ENCODE measurements at places on chromosomes 1 and 21. TPM values are rescaled to one million over a fixed set of nuclear protein-coding genes. Genes with fewer than 3 reads are reported as not detected.

IRF2BP2 gene
- total RNA-seq, result 156 TPM

DNA sequence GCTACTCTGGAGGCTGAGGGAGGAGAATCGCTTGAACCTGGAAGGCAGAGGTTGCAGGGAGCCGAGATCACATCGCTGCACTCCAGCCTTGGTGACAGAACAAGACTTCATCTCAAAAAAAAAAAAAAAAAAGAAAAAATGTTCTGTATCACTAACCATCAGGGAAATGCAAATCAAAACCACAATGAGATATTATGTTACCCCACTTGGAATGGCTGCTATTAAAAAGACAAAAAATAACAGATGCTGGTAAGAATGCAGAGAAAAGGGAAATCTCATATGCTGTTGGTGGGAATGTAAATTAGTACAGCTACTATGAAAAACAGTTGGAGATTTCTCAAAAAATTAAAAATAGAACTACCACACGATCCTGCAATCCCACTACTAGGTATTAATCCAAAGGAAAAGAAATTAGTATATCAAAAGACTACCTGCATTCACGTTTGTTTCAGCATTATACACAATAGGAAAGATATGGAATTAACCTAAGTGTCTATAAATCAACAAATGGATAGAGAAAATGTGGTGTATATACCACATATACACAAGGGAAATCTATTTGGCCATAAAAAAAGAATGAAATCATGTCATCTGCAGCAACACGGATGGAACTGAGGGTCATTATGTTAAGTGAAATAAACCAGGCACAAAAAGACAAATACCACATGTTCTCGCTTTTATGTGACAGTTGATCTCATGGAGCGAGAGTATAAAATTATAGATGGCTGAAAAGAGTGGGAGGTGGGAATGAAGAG, 62.6 kb downstream of the ABL2 start:
- DNase-seq, result no peak

- DNase-seq, result no peak
These were observed 57.7 kb downstream of the SELENOF start for GRCh38 chr1:86856196-86856595.

GRCh38 chr1:14732728-14733047, 134.2 kb downstream of the KAZN start:
- DNase-seq, result no peak

CLCA1 gene
- total RNA-seq, result 1,288 TPM

- DNase-seq, result no peak
These were observed 8.3 kb downstream of the AHDC1 start for GRCh38 chr1:27595597-27595996.

GRCh38 chr1:36369061-36369861, 16.5 kb downstream of the STK40 start:
- DNase-seq, result peak; percentile 72

DNA sequence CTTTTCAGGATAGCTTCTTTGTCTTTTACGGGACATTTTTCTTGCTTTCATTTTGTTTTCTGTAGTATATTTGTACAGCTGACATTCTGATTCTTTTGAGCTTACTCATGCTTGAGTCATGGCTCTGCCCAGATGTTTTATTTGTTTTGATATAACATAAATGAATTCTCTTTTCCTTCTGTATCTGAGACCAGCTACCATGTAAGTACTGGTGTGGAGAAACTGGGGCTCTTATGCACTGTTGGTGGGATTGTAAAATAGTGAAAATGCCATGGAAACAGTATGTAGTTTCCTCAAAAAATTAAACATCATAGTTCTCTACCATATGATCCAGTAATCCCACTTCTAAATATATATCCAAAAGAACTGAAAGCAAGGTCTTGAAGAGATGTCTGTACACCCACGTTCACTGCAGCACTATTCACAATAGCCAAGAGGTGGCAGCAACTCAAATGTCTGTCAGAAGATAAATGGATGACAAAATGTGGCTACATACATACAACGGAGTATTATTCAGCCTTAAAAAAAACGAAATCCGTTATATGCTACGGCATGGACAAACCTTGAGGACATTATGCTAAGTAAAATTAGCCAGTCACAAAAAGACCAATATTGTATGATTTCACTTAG, 61.4 kb downstream of the EIF2B3 start:
- no peak for DNase-seq

MATN1 gene
- 0.22 TPM for total RNA-seq

- no peak for DNase-seq
These were observed 167.9 kb upstream of the ZC3H12A start for GRCh38 chr1:37306461-37306860.

- DNase-seq, result no peak
These were observed 46.1 kb upstream of the ARHGAP29 start for GRCh38 chr1:94283462-94283861.

SPRR1B gene
- not detected for total RNA-seq

DNA sequence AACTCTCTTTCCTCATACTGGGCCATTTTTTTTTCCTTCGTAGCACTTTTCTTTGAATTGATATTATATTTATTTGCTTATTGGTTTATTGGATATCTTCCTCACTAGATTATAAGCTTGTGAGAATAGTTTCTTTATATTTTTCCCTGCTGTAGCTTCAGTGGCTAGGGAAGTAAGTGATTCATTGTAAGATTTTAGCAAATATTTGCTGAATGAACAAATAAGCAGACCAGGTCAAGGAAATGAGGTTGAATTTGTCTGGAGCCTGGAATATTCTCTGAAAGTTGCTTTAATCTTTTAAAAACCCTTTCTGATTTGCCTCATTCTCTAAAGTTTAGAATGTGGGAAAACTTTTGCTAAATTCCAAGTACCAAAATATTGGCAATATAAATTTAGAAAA, 80.2 kb downstream of the RABGAP1L start:
- DNase-seq, result no peak

STYXL2 gene
- total RNA-seq, result 0.13 TPM

FMO4 gene
- total RNA-seq, result 8.7 TPM

MIXL1 gene
- 0.38 TPM for total RNA-seq

DNA sequence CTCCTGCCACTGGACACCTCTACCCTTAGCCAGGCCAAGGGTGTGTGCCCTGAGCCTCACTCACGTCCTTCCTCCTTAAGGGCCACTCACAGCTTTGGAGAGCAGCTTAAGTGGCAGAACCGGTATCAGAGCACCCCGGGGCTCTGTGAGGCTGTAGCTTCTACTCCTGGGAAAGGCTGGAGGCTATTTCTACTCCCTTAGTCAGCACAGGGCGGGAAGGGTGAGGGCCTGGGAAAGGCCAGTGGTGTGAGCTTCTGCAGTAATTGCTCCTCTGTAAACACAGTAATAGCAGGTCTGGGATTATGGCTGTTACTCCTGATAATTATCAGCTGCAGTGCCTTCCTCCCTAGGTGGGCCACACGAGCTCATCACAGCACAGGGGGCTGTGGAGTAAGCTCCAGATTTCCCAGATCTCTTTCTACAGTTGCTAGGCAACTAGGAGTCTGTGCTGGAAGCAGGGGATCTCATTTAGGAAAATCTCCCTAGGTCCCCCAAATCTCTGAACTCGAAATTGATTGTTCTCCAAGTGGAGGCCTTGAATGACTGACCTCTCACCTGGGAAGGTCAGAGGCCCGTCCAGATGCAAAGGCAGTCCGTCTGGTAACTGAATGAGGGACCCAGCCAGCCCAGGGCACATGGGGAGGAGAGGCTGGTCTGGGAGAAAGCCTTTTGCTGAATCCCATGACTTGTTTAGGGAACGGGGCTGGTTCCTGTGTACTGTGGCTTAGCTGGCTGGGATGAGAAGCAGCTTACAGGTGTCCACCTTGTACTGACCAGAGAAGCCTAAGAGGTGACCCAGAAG, 29.3 kb downstream of the IER5 start:
- no peak for DNase-seq

DNA sequence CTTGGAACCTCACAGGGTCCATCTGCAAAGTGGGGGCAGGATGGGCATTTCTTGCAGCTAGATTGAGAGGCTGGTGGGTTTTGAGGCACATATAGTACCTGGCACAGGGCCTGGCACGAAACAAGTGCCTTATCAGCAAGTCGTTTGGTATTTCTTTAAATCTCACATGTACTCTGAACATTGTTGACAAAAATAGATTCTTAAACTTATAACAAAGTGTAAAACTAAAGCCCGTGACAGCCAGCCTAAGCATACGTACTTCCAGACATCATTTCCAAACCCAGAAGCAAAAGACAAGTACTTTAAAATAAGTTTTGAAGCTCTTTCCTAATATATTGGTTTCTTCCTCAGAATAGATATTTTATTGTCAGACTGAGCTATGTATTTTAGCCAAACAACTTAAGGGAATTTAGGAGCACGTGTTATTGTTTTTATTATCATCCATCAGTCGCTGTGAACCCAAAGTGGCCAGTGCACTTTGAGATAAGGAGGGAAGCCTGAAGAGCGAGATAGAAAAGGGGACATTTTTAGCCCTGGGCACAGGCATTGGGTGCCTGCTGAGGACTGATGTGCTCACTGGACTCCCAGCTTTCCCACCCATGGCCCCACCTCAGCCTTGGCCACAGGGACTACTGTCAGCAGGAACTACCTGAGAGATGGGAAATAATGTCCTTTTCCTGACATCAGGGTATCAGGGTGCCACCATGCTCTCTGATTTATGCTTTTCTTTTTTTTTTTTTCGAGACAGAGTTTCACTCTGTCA, 3.0 kb downstream of the FBLIM1 start:
- no peak for DNase-seq

All from mucosa of descending colon (tissue), 3 donors.